GM18507 (cell line): ENCODE measurements at places on chromosomes 1 and 21.

DNA sequence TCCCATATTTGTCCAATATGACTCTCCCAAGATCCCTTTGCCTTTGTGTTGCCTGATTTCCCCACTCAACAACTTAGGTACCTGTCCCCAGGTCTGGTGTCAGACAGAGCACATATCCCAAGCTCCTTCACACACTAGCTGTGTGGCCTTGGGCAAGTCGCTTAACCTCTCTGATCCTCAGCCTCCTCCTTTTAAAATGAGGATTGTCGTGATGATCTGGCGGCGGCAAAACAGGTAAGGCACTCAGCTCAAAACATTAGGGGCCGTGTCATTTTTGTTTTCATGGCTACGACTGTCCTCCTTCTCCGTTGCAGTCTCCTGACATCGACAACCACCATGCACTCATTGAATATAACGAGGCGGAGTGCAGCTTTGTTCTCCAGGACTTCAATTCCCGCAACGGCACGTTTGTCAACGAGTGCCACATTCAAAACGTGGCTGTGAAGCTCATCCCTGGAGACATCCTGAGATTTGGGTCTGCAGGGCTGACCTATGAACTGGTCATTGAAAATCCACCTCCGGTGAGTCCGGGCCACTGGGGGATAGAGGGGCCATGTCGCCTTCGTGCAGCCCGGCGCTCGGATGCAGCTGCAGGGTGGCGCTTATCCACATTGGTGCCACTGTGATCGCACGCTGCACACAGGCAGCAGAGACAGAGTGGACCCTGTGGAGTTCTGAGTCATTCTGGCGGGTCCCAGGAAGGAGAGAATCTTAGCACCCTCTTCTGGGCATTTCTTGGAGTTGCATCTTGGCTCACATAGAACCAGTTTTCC is 25.2 kb downstream of the FHAD1 start:
- peak; percentile 57 for DNase-seq

DNA sequence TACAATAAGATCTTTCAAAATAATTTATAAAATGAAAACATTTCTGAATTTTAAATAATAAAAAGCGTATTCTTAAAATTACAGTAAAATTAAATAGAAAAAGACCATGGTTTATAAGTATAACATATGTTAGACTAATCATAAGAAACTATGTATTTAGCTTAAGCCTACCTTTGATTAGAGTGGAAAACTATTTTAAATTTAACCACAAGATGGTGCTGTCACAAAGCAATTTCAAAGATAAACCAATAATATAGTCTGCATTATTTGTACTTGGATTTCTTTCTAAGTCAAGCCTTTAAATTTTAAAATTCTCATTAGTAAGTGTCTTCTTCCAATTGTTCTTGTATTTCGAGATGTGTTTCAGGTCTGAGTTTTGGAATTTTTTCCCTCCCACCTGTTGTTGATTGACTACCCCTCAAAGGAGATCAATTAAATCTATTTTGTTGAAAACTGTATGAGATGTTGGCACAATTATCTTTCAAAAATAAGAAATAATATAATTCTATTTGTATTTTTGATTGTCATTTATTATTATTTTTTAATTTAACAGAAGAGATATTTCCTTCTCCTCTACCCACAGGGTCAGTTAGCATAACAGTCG is 459.8 kb downstream of the KCNT2 start:
- DNase-seq = no peak

GRCh38 chr1:171257607-171258076 is 9.3 kb downstream of the FMO1 start:
- no peak for DNase-seq

- DNase-seq = no peak
Observed at GRCh38 chr1:109705411-109705810, 6.6 kb upstream of the GSTM5 start.

- DNase-seq = peak; percentile 62
Observed at GRCh38 chr1:17119773-17120480, 676 bp upstream of the PADI2 start.
